Activated CD8-positive, alpha-beta memory T cell treated with anti-CD3 and anti-CD28 coated beads for 1 hour (primary cell): ENCODE measurements at places on chromosomes 3 and 15.

GRCh38 chr15:74790080-74790916 is 8.4 kb downstream of the CSK start:
- DNase-seq, result no peak

- DNase-seq, result no peak
These were observed 21.2 kb downstream of the ALS2CL start for GRCh38 chr3:46672349-46672695.

- no peak for DNase-seq
These were observed 109.1 kb downstream of the POLQ start for GRCh38 chr3:121436641-121437040.

DNA sequence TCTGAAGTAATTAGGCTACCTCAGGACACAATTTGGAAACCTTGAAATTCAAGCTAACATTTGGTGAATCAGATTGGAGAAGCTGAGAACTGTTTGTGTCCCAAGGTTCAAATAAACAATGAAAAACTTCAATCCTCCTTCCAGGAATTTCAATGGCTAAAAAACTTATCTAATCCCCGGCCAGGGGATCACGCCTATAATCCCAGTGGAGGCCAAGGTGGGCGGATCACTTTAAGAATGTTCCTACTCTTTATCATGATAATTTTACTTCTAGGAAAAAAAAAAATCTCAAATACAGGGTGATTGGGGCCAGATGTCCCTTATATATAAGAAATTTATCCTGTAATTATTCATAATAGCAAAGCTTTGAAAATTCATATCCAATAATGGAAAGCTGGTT is 139.0 kb downstream of the CPNE4 start:
- no peak for DNase-seq
